Uterus (tissue), 4 donors: ENCODE measurements at places on chromosomes 12 and 14. TPM values are rescaled to one million over a fixed set of nuclear protein-coding genes. Genes with fewer than 3 reads are reported as not detected.

- no peak for DNase-seq
Measured at GRCh38 chr14:24888532-24888931, 161.4 kb downstream of the STXBP6 start.

DNA sequence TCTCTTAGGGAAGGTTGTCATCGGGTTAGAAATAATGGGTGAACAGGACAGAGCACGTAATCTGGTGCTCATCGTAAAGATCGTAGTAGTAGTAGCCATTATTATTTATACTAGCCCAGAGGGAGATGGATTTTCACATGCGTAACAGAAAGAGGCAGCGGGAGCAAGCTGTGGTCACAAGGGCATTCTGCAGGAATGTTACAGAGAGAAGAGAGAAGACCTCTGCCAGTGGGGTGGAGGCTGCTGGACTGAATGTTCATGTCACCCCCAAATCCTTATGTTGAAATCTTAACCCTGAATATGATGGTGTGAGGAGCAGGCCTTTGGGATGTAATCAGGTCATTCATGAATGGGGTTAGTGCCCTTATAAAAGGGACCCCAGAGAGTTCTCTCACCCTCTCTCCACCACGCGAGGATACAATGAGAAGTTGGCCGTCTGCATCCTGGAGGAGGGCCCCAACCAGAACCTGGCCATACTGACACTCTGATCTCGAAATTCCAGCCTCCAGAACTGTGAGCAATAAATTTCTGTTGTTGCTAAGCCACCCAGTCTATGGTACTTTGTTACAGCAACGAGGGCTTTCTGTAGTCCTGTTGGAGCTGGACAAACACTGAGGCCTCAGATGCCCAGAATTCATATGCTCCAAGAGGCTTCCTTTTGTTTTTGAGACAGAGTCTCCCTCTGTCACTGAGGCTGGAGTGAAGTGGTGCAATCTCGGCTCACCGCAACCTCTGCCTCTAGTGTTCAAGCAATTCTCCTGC is 131.2 kb upstream of the MED13L start:
- no peak for DNase-seq

DNA sequence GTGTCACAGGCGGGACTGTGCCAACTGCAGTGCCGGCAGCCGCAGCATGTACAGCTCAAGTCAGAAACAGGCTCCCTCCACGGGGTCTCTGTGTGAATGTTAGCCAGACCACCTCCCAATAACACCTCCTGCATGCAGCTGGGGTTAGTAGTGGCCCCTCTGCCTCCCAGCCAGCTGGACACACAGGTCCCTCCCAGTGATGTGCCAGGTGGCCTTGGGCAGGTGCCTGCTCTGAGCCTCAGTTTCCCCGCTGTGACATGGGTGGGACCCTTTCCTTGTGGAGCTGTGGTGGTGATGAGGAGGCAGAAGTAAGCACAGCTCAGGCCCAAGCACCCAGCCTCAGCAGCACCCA is 139.9 kb downstream of the ADGRD1 start:
- DNase-seq = peak; percentile 9

- DNase-seq = no peak
Measured at GRCh38 chr12:10395390-10395998, 5.7 kb upstream of the KLRK1 start.

DNA sequence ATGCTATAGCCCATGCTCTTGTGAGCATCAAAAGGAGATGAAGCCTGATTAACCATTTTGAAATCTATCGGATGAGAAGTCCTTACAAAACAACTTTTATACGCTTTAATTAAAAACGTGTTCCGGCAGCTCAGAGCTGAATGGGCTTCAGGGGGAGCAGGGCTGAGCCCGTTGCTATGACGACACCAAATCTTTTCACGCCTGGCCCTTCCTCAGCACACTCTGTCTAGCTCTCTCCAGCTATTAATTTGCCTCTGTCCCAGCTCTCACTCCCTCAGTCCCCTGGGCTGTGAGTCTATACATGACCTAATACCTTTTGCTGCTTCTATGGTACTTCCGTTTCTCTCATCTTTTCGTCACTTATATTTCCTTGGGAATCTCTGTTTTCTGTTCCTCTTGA is 15.8 kb downstream of the FOXA1 start:
- no peak for DNase-seq

GRCh38 chr12:92275443-92276154 is 130.0 kb upstream of the BTG1 start:
- no peak for DNase-seq

GRCh38 chr14:42683707-42684106 is 1077.0 kb downstream of the LRFN5 start:
- no peak for DNase-seq

Gene FOXN4
- not detected for total RNA-seq

Gene IFNG-AS1
- total RNA-seq = not detected
